T-helper 9 cell (primary cell): ENCODE measurements at places on chromosomes 5 and 9.

DNA sequence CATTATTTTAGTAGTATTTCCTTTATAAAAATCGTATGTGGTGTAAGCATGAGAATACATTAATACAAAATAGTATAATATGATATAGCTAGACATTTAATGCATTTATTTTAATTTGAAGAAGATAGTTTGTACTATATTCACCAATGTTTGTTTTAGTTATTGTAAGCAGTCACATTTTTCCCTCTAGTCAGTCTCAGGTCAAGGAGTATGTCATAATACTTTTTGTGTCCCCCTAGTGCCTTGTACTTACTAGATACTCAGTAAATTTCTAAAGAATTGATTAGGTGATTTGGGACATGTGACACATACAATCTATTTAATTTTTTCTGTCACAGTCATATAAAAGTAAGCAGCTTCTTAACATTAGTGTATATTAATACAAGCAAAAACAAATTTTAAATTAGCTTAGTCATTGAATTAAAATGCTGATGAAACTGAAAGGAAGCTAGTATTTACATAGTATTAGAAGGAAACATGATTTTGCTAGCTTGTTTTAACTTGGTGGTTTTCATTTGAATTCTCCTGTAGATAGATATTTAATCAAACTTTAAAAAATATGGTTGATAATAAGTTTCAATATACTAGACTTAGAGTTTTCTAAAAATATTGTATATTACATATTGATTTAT, 242.2 kb downstream of the FER start:
- DNase-seq, result no peak

- no peak for DNase-seq
These were observed 23.0 kb downstream of the SPEF2 start for GRCh38 chr5:35640623-35641022.

DNA sequence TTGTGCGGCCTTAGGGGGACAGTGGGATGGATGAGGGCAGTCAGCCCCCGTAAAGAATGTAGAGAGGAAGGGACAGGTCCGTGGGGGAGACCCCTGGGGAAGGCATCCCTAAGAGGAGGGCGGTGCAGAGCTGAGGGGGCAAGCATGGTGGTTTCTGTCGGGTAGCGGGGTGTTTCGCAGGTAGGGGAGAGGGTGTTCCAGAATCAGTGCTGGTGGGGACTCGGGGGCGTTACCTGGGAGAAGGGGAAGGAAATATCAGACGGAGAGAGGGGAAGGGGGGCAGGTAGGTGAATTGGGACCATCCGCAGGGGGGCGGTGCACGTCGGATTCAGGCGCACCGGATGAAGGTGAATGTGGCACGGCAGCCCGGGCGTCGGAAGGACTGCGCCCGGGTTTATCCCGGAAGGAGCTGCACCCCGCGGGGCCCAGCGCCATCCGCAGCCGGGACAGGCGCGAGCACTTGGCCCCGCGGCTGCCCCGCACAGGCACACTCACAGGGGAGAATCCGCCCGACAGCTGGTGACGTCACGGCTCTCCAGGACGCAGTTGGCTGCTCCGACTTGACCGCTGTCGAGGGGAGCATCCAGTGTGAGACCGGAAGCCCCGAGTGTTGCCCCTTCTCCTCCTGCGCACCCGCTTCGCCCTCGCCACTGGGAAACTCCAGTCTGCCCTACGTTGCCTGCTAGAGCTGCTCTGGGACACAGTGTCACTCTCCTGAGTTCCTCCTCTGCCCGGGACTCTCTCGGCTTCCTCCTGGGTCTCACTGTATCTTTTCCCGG, 1.3 kb downstream of the CD72 start:
- peak; percentile 54 for DNase-seq

DNA sequence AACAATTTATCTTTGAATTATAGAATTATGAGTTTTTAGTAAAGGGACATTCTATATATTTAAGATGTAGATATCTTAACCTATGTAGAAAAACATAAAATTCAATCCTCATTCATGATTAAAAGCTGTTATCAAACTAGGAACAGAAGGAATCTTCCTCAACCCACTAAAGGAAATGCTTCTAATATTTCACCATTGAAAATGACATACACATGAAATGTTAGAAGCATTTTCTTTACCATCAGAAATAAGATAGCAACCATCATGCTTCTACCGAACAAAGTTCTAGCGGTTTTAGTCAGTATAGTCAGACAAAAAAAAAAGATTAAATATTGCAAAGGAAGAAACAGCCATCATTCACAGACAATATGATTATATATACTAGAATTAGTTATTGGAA, 32.2 kb downstream of the SHOC1 start:
- DNase-seq, result no peak

DNA sequence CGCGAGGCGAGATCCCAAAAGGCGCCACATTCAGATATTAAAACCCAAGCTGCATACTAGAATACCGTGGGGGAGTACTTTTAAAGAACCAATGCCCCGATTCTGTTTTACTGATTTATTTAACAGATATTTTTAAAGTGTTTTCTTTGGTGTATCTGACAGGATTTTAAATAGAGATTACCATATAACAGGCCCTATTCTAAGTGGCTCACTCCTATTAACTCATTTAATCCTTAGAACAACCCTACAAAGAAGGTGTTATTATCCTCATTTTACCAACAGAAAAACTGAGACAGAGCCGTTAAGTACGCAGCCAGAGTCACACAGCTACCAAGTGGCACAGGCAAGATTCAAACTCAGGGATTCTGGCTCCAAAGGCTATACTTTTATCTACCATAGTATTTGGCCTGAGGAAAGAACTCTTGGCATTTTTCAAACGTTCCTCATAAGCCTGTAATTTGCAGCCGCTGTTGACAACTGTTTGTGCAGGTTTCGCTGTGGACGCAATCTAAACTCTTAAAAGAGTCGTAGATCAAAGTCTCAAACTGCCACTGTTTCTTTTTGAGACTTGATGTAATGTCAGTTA, 550 bp upstream of the TMEM245 start:
- no peak for DNase-seq

DNA sequence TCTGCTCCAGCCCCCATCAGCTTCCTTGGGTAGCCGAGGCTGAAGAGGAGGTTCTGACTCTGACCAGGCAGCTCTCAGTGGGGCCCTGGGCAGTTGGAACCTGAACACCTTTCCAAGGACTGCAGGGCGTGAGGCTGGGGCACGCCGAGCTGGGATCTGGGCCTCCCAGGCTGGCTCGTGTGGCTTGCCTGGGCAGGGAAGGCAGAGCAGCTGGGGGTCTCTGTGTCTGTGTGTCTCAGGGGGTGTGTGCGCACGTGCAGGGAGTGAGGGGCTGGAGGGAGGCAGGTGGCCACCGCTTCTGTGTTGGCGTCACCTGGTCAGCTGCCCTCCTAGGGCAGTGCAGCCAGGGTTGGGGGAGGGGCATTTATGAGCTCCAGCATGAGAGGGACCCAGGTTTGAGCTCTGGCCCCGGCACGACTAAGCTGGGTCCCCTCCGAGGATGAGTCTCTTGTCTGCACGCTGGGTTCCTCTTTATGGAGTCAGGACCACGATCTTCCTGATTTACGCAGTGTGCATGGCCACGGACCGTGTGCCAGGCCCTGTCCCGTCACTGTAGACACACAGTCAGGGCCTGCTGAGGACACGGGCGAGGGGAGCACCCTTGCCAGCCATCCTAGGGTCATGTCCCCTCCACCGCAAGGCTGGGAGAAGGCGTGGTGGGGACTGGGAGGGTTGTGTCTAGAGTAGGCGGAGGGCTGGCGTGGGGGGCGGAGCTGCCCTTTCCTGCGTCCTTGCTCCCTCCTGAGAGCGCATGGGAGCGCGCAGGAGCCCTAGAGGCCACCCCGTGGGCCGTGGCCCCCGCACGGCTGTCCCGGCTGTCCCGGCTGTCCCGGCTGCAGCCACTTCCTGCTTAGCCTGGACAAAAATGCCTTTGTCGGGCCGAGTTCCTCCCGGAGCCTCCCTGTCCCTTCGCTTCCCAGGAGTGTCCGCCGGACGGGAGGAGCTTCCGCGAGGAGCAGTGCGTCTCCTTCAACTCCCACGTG, 4.6 kb downstream of the ADAMTSL2 start:
- DNase-seq, result no peak

- DNase-seq, result no peak
These were observed 1081.6 kb upstream of the ACO1 start for GRCh38 chr9:31302620-31303418.

DNA sequence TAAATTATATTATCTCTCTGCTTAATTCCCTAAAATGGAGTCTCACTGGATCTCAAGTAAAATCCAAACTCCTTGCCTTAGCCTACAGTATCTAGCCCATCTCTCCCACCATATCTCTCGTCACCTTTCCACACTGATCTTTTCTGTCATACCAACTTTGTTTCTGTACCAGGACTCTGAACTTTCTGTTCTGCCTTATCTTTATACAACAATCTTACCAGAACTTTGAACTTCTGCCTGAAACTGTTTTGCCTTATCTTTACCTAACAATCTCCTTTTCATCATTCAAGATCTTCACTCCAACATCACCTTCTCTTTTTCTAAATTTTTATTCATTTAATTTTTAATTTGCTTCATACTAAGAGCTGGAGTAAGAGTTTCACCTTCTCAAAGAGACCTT, 139.0 kb downstream of the CPLANE1 start:
- no peak for DNase-seq

GRCh38 chr5:101435768-101436167, 532.7 kb upstream of the ST8SIA4 start:
- DNase-seq, result no peak
